CD4-positive, alpha-beta T cell (primary cell): ENCODE measurements at places on chromosomes 2 and 18.
A peak's percentile ranks its signal among the peaks of the same experiment; 100 is the strongest.

- no peak overlapping the region for H3K4me3 ChIP-seq
- peak overlapping the region; percentile 29 for H3K27ac ChIP-seq
- H3K4me1 ChIP-seq: peaks cover 45% of the 10 kb centered on the region
- no peak for DNase-seq
- H3K36me3 ChIP-seq: peaks cover 61% of the 10 kb centered on the region
- no peaks in the 10 kb centered on the region for H3K27me3 ChIP-seq
Measured at GRCh38 chr2:233265899-233266431, 14.5 kb downstream of the ATG16L1 start.

DNA sequence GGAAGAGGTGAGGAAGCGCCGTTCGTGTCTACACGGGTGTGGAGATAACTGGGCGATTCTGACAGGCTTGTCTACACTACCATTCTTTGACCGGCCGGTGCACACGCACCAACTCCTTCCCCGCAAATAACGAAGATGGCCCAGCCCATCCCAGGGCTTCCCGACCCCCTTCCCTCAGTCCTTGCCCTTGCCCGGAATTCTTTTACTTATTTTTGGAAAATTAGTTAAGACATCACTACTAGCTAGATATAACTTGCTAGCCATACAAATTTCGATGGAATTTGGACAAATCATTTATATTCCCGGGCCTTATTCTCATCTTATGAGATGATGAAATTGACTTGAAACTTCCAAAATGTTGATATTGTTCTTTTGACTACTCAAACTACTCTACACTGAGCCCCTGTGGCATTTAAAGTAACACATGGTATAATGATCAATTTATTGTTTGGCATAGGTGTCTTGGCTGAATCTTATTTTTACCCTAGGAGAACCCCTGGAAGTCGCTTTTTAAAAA, 1.3 kb downstream of the ERICH2 start:
- no peaks in the 10 kb centered on the region for H3K27me3 ChIP-seq
- no peak for DNase-seq
- no peak overlapping the region for H3K27ac ChIP-seq
- peak overlapping the region; percentile 64 for H3K4me3 ChIP-seq
- peaks cover 14% of the 10 kb centered on the region for H3K4me1 ChIP-seq

- H3K27me3 ChIP-seq: no peaks in the 10 kb centered on the region
- H3K4me1 ChIP-seq: peaks cover 6% of the 10 kb centered on the region
- H3K4me3 ChIP-seq: no peak overlapping the region
Measured at GRCh38 chr18:56873441-56874140, 222.4 kb downstream of the WDR7 start.

DNA sequence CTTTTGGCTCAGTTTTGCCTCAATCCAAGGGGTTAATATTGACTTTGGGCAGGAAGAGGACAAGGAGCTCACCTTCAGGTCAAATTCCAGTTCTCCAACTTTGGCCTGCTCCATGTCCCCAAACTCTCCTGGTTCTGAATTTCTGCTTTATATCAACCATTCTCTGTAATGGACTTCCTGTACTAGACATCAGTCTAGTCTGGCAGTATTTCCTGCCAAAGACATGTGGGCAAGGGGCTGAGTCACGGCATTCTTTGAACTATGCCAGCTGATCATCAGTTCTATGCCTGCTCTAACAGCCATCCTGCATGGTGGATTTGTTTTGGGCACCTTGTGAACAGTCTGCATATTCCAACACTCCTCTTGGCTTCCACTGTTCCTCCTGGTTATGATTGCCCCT, 199.4 kb downstream of the ZEB2 start:
- H3K4me3 ChIP-seq: no peak overlapping the region
- no peaks in the 10 kb centered on the region for H3K36me3 ChIP-seq
- no peaks in the 10 kb centered on the region for H3K27me3 ChIP-seq
- H3K27ac ChIP-seq: no peak overlapping the region

GRCh38 chr2:151556121-151556520, 146.4 kb downstream of the RIF1 start:
- DNase-seq: no peak
- no peak overlapping the region for H3K27ac ChIP-seq
- H3K4me1 ChIP-seq: no peaks in the 10 kb centered on the region
- no peaks in the 10 kb centered on the region for H3K27me3 ChIP-seq

GRCh38 chr2:36785179-36785795, 88.8 kb downstream of the VIT start:
- H3K27me3 ChIP-seq: peaks cover 3% of the 10 kb centered on the region
- peak; percentile 62 for DNase-seq
- no peak overlapping the region for H3K27ac ChIP-seq
- H3K4me1 ChIP-seq: no peaks in the 10 kb centered on the region

GRCh38 chr2:107088156-107088555, 202.2 kb upstream of the ST6GAL2 start:
- no peak overlapping the region for H3K27ac ChIP-seq
- no peaks in the 10 kb centered on the region for H3K4me1 ChIP-seq
- no peaks in the 10 kb centered on the region for H3K27me3 ChIP-seq
- no peak for DNase-seq

DNA sequence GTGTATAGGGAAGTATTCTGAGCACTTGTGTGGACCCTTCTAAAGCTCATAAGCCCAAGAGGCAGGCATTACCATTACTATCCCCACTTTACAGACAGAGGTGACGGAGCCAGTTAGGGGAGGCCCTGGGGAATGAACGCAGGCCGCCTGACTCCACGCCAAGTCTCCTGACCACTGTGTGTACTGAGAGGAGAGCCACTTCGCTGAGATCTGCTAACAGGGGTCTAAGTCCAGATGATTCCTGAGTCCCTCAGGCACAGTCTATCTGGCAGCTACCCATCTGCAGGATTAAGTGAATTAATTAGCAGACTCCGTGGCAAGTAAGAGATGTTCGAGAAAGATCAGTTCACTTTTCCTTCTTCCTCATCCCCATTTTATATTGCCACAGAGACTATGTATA, 13.7 kb downstream of the CYB5A start:
- peaks cover 2% of the 10 kb centered on the region for H3K36me3 ChIP-seq
- H3K27ac ChIP-seq: no peak overlapping the region
- peaks cover 6% of the 10 kb centered on the region for H3K4me1 ChIP-seq
- H3K27me3 ChIP-seq: no peaks in the 10 kb centered on the region
- DNase-seq: no peak

- no peak for DNase-seq
- no peak overlapping the region for H3K4me3 ChIP-seq
- H3K36me3 ChIP-seq: no peaks in the 10 kb centered on the region
- H3K27ac ChIP-seq: no peak overlapping the region
- no peaks in the 10 kb centered on the region for H3K27me3 ChIP-seq
Measured at GRCh38 chr18:10322435-10322834, 132.0 kb upstream of the APCDD1 start.

- no peaks in the 10 kb centered on the region for H3K36me3 ChIP-seq
- no peak overlapping the region for H3K4me3 ChIP-seq
- no peaks in the 10 kb centered on the region for H3K4me1 ChIP-seq
- DNase-seq: no peak
- no peak overlapping the region for H3K27ac ChIP-seq
- H3K27me3 ChIP-seq: no peaks in the 10 kb centered on the region
Measured at GRCh38 chr2:72678024-72678423, 147.8 kb downstream of the EXOC6B start.

DNA sequence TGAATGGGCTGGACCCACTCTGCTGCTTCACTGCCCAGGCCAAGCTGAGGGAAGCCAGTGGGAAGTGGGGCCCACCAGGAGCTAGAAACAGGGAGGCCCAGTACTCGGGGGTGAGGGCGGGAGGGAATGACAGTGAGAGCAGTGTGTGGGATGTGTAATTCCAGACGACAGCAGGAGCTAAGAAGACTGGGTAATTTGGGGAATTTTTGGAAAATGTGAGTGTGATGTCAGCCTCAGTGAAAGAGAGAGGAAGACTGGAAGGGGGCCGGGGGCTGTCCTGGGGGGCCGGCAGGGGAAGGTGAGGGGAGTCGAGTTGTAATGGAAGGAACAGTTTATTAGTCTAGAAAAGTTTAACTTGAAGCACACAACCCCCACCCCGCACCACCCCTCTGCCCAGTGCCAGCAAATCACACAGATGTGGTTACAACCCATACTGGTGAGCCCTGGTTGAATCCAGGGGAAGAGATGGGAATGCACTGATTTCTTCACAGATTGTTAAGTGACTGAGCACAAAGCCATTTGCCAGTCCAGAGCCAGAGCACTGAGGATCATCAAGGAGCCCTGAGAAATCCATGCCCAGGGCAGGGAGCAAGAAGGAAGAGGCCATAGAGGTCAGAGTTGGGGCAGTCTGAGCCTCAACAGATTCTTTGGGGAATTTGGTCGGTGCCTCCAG, 76.7 kb upstream of the PKDCC start:
- H3K27ac ChIP-seq: no peak overlapping the region
- no peak for DNase-seq
- H3K27me3 ChIP-seq: no peaks in the 10 kb centered on the region
- no peak overlapping the region for H3K4me3 ChIP-seq

DNA sequence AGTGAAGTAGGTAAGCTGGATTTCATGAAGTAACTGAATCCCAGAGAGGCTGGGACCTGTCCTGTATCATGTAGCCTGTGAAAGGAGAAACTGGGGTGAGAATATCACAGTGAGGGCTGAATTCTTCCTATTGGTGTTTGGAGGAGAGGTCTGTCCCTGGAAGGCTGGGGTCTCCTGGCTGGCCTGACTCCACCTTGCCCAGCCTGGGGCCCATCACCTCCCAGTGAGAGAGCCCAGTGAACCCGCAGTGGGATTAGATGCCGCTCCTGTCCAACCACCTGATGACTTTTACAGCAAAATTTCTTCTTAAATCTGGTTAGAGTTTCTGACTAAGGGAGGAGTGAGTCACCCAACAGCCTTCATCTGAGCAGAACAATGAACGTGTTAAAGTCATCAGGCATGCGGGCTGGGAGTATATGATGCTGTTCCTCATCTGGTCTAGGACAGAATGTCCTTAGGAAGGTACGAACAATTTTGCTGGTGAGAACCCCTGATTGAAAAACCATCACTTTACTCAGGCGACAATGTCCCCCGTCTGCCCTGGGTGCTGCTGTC, 152.9 kb downstream of the LPIN1 start:
- H3K27ac ChIP-seq: no peak overlapping the region
- H3K4me1 ChIP-seq: no peaks in the 10 kb centered on the region
- H3K36me3 ChIP-seq: no peaks in the 10 kb centered on the region
- DNase-seq: no peak
- H3K27me3 ChIP-seq: no peaks in the 10 kb centered on the region

- DNase-seq: peak; percentile 8
- peaks cover 16% of the 10 kb centered on the region for H3K4me1 ChIP-seq
- peak overlapping the region; percentile 57 for H3K4me3 ChIP-seq
- H3K27me3 ChIP-seq: no peaks in the 10 kb centered on the region
- no peaks in the 10 kb centered on the region for H3K36me3 ChIP-seq
Measured at GRCh38 chr18:62505669-62506494, 16.9 kb upstream of the ZCCHC2 start.
